Natural killer cell treated with Interleukin-12 subunit alpha and Interleukin-12 subunit beta and Interleukin-15 and Interleukin-18, amount 100 ng/mL, for 72 hours (primary cell): ENCODE measurements at places on chromosomes 16 and 17. TPM values are rescaled to one million over a fixed set of nuclear protein-coding genes. Genes with fewer than 3 reads are reported as not detected.

Gene FLYWCH2
- 21.5 TPM for total RNA-seq

Gene ST6GALNAC2
- not detected for total RNA-seq

Gene NHLRC4
- 0.33 TPM for total RNA-seq

Gene KRTAP4-3
- total RNA-seq = not detected

Gene CPHXL2
- not detected for total RNA-seq

Gene TBX6
- total RNA-seq = 0.78 TPM

Gene DPEP2
- total RNA-seq = 2.2 TPM

Gene CDH5
- total RNA-seq = not detected

Gene CCDC200
- not detected for total RNA-seq

Gene SLC47A1
- not detected for total RNA-seq

Gene SAMD14
- 2.6 TPM for total RNA-seq

Gene OTOP2
- total RNA-seq = not detected

Gene CHRNE
- total RNA-seq = 7.6 TPM

Gene CCL4
- 379 TPM for total RNA-seq

Gene TXNDC17
- 106 TPM for total RNA-seq

Gene ASB16
- total RNA-seq = not detected

Gene ACD
- 54.9 TPM for total RNA-seq

Gene PDILT
- total RNA-seq = not detected

Gene TBC1D3E
- not detected for total RNA-seq

Gene TMEM235
- not detected for total RNA-seq

Gene FSCN2
- 0.64 TPM for total RNA-seq

Gene GPR139
- total RNA-seq = not detected

Gene GRIN2A
- total RNA-seq = not detected

Gene TRPV3
- 9.7 TPM for total RNA-seq

Gene TMEM238L
- not detected for total RNA-seq

Gene C1QTNF8
- total RNA-seq = not detected

Gene TPSAB1
- total RNA-seq = 6.6 TPM

Gene MT4
- not detected for total RNA-seq

Gene RNF222
- total RNA-seq = not detected

Gene CCL4L2
- total RNA-seq = 37.4 TPM

Gene SCIMP
- total RNA-seq = 0.17 TPM

Gene CLDN7
- total RNA-seq = 1.1 TPM

Gene GRIN2C
- not detected for total RNA-seq

Gene SEPTIN12
- total RNA-seq = not detected

Gene SYT17
- total RNA-seq = not detected

Gene MGAT5B
- 0.59 TPM for total RNA-seq

Gene RTN4RL1
- not detected for total RNA-seq

Gene GAST
- not detected for total RNA-seq

Gene APOBR
- total RNA-seq = 20.4 TPM

Gene TNK1
- total RNA-seq = not detected

Gene HS3ST3A1
- total RNA-seq = 2.4 TPM

Gene CA4
- total RNA-seq = not detected

Gene FNDC8
- total RNA-seq = not detected

Gene KDM6B
- 52.0 TPM for total RNA-seq

Gene CHST4
- total RNA-seq = not detected

Gene C17orf50
- not detected for total RNA-seq

Gene BTBD17
- total RNA-seq = not detected

Gene CCL16
- not detected for total RNA-seq

Gene FGF11
- total RNA-seq = 4.5 TPM

Gene KRT17
- total RNA-seq = not detected

Gene DNAI2
- not detected for total RNA-seq

Gene CRISPLD2
- 1.7 TPM for total RNA-seq

Gene SLC16A6
- total RNA-seq = 2.4 TPM

Gene ZNF75A
- 43.0 TPM for total RNA-seq

Gene NPB
- 0.17 TPM for total RNA-seq

Gene TBC1D26
- total RNA-seq = not detected

Gene TBC1D16
- total RNA-seq = 1.1 TPM

Gene SETD6
- 29.1 TPM for total RNA-seq

Gene NKD1
- 0.86 TPM for total RNA-seq

Gene CRYM
- total RNA-seq = not detected
